ENCODE measurements at places on chromosomes 5 and 9.

DNA sequence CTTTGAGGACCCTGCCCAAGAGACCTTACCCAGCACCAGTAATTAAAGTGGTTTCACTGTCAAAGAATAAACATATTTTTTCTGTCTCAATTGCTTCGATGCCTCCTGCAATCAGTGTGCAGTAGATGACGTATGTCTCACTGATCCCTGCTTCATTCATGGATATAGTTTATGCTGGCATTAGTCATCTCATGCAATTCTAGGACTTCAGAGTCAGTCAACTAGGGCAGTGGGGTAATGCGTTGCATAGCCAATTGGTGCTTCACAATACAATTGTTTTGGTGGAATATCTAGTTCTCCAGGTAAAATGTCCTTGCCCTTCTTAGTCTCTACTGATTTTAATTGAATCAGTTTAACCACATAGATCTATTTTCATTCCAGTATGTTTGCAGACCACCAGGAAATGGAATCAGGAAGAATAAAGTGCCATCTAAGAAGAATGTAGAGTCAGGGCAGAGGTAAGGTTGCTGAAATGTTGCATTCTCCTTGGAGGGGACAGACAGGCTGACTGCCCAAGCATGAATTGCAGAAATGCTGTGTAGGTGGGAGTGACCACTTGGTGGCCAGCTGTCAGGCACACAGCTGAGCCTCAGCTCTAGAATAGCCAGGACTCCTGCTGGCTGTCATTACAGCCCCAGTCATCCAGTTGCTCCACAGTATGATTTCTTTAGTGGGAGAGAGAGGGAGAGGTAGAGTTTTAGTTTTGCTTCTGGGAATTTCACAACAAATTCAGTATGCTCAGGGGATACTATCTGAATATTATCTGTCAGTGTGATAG, 73.5 kb upstream of the MEGF10 start:
- DNase-seq: no peak

DNA sequence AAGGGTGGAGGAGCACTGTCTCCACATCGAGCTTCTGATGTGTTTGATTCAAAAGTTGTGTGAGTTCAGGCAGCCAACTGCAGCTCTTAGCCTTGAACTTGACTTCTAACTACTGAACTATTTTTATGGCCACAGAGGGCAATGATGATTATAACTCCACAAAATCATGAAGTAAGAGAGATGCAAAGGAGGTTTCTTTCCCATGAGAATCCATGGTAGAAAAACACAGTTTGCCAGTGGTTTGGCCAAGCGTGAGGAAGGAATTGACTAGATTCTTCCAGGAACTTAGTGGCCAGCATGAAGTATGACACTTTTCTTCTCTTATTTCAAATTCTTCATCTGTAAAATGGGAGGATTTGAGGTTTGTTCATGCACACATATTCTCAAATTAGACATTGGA, 43.2 kb downstream of the PAPPA start:
- DNase-seq: no peak

DNA sequence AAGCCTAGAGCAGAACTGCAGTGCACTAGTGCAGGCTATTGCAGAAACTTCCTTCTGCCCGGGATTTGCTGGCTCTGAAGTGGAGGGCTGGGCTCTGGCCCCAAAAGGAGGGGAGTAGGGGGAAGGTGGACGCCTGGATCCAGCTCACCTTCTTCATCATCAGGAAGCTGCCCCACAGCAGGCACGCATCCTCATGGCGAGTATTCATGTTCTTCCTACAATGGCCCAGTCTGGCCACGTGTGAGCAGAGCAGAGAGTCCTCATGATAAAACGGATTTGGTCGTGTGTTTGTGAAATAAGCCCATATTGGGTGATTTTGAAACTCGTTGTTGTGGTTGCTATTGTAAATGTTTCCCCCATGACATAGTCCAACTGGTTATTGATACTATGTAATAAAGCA, 8.2 kb upstream of the GLIPR2 start:
- no peak for DNase-seq

GRCh38 chr5:169911448-169912212, 68.7 kb downstream of the INSYN2B start:
- DNase-seq: no peak

DNA sequence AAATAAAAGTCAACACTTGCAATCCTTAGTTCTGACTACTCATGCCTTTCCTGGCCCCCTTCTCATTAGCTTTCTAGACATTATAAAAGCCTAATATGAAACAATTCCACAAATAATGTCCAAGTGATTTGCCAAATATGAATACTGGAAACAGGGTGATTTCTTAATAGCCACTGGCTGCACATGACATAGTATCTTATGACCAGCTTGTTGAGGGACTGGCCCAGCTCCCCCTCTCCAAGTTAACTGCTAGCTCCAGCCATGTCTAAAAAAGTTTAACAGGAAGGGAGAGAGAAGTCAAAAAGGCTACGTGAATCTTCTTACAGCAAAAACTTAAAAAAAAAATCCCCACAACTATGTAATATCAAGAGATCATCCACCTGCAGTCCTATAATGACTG, 1.5 kb downstream of the CERT1 start:
- DNase-seq: no peak

All from activated naive CD4-positive, alpha-beta T cell treated with anti-CD3 and anti-CD28 coated beads for 36 hours (primary cell).